CD4-positive, CD25-positive, alpha-beta regulatory T cell (primary cell): ENCODE measurements at places on chromosomes 13 and 19.

- no peak for DNase-seq
Measured at GRCh38 chr19:322616-323015, 22.0 kb downstream of the MIER2 start.

GRCh38 chr13:74168263-74168675 lies 34.1 kb upstream of the KLF12 start:
- DNase-seq = no peak

DNA sequence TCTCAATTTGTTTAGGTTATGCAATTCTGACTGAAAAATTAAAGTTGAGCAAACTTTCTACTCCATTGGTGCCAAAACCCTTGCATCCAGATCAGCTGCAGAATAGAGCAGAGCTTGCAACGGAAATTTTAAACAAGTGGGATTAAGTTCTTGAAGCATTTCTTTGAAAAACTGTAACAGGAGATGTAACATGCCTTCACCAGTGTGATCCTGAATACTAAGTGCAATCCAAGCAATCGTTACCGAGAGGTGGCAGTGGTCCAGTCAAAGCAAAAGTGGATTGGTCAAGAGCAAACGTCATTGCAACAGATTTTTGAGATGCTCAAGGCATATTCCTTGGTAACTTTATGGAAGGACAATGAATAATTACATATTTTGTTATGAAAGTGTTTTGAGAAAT lies 841.1 kb upstream of the SLITRK5 start:
- no peak for DNase-seq

- peak; percentile 18 for DNase-seq
Measured at GRCh38 chr19:49930483-49931011, 1.2 kb upstream of the NUP62 start.

- DNase-seq = no peak
Measured at GRCh38 chr13:34867590-34867989, 74.5 kb upstream of the NBEA start.

- no peak for DNase-seq
Measured at GRCh38 chr13:95083758-95084157, 217.5 kb downstream of the ABCC4 start.

- DNase-seq = no peak
Measured at GRCh38 chr13:110351636-110352420, 44.7 kb downstream of the COL4A2 start.

DNA sequence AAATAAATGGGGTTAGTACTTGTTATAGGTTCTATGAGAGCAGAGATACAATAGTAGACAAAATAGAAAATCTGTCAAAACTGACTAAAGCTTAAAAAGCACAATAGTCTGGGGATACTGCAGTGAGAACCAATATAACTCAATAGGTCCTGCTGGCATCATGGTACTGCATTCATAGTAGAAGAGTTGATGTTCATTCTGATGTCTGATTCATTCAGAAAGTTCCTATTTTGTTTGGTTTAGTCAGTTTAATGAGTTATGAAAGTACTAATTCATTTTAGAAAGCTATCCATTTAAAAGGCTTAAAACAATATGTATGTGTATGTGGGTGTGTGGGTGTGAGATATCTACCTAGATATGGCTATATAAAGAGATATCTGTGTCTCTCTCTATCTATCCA lies 152.8 kb downstream of the LHFPL6 start:
- no peak for DNase-seq

GRCh38 chr13:113627136-113627535 lies 30.9 kb downstream of the ATP4B start:
- no peak for DNase-seq

DNA sequence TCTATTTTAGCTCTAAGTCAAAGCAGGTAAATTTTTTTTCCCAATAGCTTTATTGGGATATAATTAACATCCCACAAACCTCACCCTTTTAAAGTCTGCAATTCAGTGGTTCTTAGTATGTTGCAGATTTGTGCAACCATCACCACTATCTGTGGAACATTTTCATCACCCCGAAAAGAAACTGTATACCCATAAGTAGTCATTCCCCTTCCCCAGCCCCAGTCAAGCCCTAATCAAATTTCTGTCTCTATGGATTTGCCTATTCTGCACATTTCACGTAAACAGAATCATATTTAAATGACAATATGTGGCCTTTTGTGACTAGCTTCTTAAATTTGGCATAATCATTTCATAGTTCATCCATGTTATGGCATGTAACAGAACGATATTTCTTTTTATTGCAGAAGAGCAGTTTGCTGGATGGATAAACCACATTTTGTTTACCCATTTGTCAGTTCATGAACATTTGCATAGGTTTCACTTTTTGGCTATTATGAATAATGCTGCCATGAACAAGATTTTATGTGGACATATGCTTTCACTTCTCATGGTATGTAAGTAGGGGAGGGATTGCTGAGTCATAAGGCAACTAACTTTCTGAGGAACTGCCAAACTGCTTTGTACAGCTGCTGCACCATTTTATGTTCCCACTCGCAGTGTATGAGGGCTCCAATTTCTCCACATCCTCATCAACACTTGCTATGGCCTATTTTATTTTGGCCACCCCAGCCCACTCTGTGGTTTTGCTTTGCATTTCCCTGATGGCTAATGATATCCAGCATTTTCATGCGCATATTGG lies 10.9 kb downstream of the SLC46A3 start:
- DNase-seq = no peak

DNA sequence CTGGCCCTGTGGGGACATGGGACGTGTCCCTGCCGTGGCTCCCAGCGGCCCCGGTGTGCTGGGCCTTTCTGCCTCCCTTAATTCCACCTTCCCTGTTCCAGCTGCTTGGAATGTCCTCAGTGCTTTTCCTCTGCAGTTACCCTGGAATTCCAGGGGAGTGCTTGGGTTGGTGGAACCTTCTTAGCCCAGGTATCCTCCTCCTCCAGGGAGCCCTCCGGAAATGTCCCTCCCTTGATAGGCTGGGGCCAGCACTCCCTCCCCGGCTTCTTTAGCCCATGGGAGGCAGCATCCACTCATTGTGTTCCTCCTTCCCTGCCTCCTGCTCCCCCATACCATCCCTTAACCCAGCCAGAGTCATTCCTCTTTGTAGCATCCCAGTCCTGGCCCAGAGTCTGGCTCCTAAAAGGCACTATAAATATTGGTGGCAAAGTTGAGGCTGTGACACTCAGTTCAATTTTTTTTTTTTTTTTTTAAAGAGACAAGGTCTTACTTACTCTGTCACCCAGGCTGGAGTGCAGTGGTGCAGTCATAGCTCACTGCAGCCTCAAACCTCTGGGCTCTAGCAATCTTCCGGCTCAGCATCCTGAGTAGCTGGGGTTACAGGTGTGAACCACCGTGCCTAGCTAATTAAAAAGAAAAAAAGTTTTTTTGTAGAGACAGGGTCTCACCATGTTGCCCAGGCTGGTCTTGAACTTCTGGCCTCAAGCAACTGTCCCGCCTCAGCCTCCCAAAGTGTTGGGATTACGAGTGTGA lies 13.7 kb upstream of the SLC7A10 start:
- no peak for DNase-seq

DNA sequence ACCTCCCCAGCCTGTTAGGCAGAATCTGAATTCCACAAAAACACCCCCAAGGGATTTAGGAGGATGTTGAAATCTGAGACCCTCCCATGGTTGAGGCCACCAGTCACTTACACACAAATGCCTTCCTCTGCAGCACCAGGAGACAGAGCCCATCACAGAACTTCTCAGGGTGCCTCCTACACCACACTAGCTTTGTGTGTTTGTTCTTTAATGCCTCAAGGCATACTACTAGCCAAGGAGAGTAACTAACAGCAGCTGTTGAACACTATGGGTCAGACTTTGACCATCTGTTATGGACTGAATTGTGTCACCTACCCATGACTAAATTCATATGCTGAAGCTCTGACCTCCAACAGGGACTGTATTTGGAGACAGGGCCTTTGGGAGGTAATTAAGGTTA lies 9.5 kb upstream of the MED26 start:
- no peak for DNase-seq

DNA sequence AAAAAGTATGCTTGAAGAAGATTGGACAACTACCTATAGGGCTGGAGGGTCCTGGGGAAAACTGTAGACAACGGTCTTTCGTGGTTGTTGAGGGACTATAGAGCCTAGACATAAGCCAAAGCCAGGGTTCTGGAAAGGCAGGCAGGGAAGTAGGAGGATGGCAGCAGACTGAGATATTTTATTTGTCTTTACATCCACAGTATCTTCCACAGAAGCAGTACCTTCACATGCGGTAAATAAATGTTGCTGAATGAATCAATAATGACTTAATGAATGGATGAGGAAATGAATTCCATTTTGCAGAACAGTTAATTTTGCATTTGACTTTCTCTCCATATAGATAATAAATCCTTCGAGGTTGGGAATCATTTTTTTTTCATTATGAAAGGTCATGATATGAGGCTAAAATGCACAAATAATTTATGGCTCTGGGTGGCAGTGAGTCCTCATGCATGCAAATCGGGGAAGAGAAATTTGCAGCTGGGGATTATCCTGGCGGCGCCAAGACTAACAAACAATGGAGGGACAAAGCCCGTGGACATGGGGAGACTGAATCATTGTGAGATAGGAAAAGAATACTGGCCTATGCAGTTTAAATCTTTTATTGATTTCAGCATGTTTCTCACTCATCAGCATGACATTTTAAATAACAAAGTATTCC lies 102.0 kb downstream of the ERCC5 start:
- DNase-seq = no peak

GRCh38 chr19:29566496-29567054 lies 39.5 kb upstream of the POP4 start:
- no peak for DNase-seq

DNA sequence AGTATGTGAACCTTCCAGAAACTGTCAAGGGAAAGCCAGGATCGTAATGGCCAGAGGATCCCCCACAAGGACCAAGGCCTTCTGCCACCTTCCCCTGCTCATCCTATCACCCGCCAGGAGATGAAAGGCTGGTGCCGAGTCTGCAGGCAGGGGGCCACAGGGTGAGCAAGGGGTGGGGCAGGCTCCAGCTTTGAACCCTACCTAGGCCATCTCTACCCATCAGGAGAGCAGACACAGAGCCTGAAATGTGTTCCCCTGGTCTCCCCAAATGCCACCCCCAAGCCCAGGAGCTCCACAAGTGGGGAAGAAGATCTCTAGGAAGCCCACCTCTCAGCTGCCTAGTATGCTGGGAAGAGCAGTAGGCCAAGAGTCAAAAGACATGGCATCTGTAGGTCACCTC lies 95.1 kb downstream of the KCTD15 start:
- no peak for DNase-seq

DNA sequence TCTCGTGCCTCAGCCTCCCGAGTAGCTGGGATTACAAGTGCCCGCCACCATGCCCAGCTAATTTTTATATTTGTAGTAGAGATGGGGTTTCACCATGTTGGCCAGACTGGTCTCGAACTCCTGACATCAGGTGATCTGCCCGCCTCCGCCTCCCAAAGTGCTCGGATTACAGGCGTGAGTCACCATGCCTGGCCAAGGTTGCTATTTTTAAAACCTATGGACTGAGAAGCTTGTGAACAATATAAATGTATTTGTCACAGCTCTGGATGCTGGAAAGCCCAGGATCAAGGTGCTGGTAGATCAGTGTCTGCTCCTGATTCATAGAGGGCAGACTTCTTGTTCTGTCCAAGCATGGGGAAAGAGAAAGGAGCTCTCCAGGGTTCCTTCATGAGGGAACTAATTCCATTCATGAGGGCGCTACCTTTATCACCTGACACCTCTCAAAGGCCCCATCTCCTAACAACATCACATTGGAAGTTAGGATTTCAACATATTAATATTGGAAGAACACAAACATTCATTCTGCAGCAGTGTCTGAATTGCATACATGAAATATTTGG lies 16.1 kb downstream of the CARD8 start:
- no peak for DNase-seq
